HCT116 (cell line): ENCODE measurements at places on chromosomes 12 and 14.

- no peak for DNase-seq
Measured at GRCh38 chr12:43711348-43711747, 47.2 kb downstream of the PUS7L start.

GRCh38 chr14:24565766-24566165, 10.3 kb downstream of the CTSG start:
- no peak for DNase-seq

- no peak for DNase-seq
Measured at GRCh38 chr14:94643316-94644101, 31.3 kb downstream of the SERPINA3 start.

GRCh38 chr12:111181143-111181726, 187.7 kb downstream of the PHETA1 start:
- no peak for DNase-seq

GRCh38 chr14:50619569-50620141, 48.5 kb downstream of the SAV1 start:
- DNase-seq: peak; percentile 32

DNA sequence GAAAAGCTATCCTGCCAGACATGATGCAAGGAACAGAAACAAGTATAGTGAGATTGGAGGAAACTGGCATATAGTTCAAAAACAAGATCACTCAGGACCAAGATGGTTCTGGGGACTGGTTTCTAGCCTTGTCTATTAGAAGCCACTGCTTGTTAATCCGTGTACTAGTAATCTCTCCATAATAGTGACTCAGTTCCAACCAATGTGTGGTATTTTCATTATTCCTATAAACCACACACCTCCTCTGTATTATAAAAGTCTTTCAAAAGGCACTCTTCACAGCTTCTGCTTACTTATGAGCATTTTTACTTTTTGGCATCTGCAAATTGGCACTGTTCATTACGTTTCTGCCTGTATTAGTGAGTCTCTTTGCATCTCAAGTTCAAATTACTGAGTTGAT, 140.3 kb downstream of the SLC6A15 start:
- DNase-seq: no peak

DNA sequence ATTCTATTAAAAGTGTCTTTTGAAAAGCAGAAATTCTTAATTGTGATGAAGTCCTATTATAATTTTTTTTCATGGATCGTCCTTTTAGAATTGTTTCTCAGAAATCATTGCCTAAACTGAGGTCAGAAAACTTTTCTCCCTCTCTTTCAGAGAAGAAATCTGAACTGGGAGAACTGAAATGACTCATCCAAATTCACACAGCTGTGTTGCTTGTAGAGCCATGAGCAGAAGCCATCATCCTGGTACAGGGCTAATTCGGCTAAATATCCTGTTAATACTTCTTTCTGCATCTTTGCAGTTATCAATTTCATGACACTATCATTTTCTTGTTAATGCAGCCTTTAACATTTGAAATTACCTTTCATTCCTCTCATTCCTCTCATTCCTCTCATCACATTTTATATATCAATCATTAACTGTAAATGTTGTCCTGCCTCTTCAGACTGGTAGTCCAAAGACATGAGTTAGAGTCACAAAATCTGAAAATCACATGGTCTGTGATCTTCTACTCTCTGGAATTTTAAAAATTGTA, 15.5 kb downstream of the SLC15A5 start:
- DNase-seq: no peak

- DNase-seq: no peak
Measured at GRCh38 chr12:53402871-53403270, 20.8 kb upstream of the AMHR2 start.

DNA sequence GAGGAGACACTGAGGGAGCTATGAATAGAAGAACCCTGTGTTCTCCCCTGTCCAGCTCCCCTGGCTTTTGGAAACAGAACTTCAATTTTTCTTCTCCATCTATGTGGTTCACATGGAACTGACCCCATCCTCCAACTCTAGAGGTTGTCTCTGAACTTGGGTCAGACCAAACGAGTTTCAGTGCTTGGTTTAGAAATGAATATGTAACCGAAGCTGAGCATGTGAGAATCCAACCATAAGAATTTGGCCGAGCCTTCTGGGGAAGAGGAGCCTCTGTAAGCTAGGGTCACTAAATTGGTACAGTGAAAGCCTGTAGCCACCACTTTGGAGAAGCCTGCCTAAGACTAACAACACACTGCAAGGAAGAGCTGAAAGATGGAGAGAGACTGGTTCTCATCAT, 464.4 kb downstream of the ZFP36L1 start:
- DNase-seq: no peak

- no peak for DNase-seq
Measured at GRCh38 chr14:92958373-92959188, 35.6 kb downstream of the CHGA start.

- DNase-seq: no peak
Measured at GRCh38 chr12:69792533-69792932, 32.5 kb upstream of the MYRFL start.

DNA sequence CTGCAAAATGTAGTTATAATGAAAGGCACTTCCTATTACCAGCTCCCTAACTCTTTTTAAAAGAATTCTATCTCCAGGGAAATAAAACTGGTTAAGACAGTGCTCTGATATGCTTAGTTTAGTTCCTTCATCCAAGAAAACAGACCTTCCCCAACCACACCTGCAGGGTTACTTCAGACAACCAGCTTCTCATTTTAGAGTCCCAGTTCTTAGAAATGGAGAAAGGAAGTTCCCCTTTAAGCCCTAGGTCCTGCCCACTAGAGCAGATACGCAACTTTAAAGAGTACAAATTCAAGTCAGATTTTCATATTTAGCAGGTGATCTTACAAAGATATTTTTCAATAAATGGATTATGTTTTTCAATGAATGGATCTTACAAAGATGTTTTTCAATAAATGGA, 4.4 kb upstream of the WSB2 start:
- DNase-seq: no peak

GRCh38 chr12:72485017-72485701, 213.0 kb downstream of the TRHDE start:
- DNase-seq: no peak

DNA sequence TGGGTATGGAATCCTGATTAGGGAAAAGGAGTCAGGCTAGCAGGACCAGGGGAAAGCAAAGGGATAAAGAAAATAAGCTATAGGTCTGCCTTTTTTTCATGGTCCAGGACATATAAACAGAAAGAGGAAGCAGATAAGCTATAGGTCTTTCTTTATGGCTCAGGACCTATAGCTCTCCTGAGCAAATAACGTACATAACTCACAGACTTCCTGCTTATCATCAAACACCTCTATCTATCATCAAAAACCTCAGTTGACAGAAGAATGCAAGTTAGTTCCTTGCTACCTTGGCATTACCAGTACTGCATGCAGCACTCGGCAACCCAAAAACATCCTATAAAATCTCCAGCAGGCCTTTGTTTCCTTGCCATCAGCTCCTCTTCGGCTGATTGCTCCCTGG, 238.7 kb upstream of the OR4E1 start:
- DNase-seq: no peak

DNA sequence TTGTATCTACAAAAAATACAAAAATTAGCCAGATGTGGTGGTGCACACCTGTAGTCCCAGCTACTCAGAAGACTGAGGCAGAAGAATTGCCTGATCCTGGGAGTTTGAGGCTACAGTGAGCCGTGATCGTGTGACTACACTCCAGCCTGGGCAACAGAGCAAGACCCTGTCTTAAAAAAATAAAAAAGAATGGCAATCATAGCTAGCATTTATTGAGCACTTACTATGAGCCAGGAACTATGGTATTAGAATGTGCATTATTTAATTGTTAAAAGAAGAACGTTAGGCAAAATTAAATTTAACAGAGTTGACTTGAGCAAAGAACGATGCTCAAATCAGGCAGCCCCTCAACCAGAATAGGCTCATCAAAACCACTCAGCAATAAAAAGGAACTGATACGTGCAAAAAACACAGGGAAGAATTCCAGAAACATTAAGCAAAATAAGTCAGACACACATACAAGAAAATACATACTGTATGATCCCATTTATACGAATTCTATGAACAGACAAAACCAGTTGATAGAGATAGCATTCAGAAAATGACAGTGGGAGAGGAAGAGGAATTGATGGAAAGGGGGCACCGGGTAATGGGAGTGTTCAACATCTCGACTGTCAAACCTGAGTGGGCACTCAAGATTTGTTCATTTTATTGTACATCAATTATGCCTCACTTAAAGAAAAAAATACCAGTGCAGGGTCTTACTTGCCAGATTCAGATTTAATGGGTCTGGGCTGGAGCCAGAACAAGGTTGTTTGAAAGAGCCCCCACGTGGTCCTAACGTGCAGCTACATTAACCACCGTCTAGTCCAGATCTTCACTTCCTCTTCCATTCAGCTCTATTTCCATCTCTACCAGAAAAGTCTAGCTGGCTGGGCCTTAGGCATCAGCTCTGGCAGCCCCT, 8.0 kb downstream of the SCNN1A start:
- DNase-seq: no peak

DNA sequence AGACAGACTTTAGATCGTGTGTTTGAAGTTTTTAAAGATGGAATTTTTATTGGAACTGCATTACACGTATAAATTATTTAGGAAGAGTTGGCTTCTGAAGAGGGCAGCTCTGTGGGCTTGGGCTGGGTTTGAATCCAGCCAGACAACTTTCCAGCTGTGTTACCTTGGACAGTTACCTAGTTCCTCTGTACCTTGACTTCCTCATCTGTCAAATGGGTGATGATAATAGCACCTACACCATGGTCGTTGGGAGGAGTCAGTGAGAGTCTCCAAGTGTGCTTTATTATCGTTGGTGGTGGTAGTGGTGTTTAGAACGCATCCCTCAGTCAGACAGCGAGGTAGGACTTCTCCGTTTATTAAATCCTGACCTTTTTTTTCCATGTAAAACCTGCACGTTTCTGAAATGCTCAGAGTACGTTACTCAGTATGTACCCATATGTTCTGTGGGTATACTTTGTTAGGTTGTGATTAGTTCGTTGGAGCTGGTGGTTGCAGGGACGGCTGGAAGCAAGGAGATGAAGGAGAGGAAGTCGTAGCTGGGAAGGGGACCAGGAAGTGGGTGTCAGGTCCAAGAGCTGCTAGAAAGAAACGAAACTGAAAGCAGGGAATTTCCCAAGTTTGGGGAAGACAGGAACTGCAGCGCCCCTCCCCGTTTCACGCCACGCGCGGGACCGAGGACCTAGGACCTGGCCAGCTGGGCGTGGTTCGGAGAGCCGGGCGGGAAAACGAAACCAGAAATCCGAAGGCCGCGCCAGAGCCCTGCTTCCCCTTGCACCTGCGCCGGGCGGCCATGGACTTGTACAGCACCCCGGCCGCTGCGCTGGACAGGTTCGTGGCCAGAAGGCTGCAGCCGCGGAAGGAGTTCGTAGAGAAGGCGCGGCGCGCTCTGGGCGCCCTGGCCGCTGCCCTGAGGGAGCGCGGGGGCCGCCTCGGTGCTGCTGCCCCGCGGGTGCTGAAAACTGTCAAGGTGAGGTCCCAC, at the start of gene OAS3:
Gene OAS3 (plus strand): TSS at position 734 of the 979 bp plus-strand sequence. CDS start 57 bp downstream, at position 791.
- DNase-seq: peak; percentile 22

DNA sequence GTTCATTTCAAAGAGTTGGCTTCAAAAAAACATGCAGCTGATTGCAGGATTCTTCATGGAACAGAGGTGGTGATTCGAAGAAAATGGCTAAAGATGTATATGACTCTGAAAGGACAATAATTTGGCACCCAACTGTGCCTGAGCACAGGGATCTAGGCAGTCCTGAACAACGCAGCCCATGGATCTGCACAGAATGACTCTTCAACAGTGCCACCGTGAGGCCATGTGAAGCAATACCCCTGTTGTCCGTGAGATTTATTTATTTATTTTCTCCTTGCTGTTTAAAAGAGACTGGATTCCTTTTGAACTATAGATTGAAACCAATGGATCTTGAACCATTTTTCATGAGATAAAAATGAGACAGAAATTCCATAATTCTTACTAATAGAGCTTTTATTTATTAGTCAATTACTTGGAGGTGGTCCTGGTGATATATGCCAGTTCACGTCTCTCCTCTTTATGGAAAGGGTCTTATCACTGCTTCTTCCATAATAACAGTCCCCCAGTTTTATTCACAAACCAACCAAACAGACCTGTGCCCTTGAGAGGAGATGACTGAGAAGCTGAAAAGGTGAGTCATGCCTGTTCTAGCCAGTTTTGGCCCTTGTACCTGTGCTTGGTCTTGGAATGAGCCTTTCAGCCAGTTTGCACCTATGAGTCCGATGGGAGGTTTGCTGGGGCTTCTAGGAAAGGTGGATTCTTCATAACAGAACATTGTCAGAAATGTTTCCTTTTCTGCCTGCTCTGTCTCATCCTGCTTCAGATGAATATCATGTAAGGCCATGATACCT, 1598.3 kb downstream of the AACS start:
- peak; percentile 32 for DNase-seq

DNA sequence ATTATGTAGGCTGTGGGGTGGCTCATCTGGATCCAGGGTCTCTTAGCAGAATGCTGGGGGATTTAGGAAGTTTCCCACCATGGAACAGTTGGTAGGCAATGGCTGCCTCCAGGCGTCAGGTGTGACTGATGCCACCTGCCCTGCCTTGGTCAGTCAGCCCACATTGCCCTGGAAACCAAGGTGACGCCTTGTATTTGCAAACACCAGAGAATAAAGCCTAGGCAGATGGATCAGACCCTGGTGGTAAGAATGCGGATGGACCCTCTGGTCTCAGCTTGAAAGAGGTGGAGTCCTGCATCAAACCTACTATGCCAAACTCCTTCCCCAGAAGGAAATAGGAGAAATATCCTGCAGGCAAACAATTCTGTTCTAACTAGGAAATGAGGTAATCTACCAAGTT, 38.2 kb downstream of the NCKAP5L start:
- no peak for DNase-seq

DNA sequence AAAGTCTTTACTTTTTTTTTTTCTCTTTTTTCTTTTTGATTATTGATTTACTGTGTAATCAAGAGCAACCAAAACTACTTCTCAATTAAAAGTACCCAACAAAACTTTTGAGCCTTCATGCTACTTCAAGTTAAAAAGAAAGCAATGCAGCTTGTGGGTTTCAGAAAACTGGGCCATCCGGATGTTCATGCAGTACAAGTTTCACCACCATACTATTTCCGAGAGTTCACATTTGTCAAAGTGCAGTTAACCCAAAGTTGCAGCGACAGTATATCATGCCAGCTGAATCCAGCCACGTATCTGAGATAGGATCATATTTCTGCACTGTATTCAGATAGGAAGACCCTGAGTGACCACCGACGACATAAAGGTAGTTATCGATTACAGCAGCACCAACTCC, 33.0 kb downstream of the KLHL28 start:
- DNase-seq: no peak

DNA sequence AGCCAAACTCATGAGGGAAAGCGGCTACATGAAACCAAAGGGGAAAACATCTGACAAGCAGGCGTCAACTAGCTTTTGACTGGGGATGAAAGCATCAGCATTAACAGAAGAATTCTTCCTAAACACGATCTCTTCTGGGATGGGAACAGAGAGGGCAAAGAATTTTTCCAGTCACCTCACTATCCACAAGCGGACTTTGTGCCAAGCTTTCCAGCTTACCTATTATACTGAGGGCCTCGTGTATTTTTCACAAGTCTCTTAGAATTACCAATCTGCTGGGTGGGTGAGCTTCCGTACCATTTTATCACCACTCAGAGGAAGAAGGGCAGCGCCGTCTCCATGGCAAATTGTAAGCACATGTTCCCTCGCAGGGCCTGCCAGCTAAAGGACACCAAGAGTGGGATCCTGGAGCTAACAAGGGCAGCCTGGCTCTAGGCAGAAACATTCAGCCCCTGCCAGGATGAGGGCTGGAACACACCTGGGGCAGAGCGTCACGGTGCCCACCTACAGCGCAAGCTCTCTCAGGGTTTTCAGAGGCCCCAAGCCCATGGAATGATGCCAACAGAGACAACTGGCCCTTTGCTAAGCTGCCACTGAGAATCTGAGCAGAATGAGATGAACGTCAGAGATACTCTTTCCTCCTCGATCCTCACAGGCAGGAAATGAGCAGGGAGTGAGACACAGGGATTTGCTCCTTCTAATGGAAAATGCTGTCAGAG, 74.6 kb downstream of the CHGA start:
- DNase-seq: no peak
